SK-N-SH (cell line): ENCODE measurements at places on chromosomes 4 and X.

DNA sequence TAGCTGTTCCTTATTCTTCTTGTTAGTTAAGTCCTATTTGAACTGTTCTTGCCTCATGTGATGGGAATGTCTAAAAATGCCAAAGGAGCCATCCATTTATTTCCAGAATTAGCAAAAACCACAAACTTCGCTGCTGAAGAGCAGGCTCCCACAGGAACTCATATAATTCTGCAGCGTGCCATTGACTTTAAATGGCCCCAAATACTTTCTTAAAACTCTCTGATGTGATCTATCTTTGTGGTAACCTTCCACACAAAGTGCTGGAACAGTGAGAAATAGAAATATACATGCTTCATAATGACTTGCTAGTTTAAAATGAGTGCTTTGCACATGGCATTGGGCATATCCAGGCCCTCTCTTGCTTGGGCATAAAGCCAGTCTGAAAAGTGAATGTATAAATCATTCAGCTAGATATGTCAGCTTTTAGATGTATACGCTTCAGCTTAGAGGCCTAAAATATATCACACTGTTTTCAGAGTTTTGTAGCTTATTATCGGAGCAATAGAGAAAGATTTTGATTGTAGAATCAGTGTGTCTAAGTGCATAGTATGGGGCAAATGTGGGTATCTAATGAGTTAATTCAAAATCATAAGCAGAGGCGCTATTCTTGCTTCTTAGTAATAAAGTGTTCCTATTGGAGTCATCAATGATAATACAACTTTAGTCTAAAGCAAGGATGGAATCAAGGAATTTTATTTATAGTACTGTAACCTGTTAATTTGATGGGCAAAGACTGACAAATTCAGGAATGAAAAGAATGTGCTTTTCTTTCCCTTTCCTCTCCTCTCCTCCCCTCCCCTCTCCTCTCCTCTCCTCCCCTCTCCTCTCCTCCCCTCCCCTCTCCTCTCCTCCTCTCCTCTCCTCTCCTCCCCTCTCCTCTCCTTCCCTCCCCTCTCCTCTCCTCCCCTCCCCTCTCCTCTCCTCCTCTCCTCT lies 392.2 kb upstream of the ZFP42 start:
- DNase-seq = no peak

DNA sequence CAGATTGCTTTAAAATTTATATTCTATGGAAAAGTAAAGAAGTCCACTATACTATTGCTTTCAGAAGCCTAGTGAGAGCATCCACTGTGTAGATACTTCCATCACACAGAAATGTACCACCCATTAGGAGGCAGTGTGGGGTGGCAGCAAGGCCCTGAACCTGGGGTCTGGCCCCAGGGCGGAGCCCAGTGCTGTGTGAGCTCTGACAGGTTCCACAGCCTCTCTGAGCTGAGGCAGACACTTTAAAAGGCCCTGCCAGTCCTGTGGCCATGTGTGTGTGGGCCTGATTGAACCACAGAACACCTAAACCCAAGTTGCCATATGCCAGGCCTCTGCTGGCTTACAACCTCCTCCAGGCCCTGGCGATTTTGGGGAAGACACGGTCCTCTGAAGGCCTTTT lies 49.2 kb downstream of the PHKA2 start:
- DNase-seq = no peak

- no peak for DNase-seq
These were observed 4.4 kb upstream of the AFM start for GRCh38 chr4:73477176-73477575.

GRCh38 chr4:83083925-83084475 lies 30.5 kb downstream of the PLAC8 start:
- DNase-seq = no peak

GRCh38 chr4:43776371-43776770 lies 672.2 kb downstream of the KCTD8 start:
- peak; percentile 1 for DNase-seq

DNA sequence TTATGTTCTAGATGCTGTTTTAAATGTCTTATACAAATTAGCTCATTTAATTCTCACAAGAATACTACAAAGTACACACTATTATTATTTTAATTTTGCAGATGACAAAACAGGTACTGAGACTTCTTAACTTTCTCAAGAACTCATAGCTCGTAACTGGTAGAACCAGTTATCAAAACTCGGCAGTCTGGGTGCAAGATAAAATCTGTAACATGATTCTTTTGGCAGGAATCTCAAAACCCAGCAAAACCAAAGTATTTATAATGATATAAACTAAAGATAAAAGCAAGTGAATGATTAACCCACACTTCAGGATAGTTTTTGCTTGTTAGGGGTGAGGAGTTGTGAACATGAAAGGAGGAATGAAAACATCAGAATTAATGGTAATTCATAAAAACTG lies 27.6 kb downstream of the CLNK start:
- no peak for DNase-seq

GRCh38 chr4:113901994-113902787 lies 77.3 kb downstream of the ARSJ start:
- DNase-seq = no peak

GRCh38 chr4:53537606-53538005 lies 53.7 kb downstream of the LNX1 start:
- no peak for DNase-seq

- DNase-seq = no peak
These were observed 88.8 kb downstream of the FMR1NB start for GRCh38 chrX:148069759-148070503.

DNA sequence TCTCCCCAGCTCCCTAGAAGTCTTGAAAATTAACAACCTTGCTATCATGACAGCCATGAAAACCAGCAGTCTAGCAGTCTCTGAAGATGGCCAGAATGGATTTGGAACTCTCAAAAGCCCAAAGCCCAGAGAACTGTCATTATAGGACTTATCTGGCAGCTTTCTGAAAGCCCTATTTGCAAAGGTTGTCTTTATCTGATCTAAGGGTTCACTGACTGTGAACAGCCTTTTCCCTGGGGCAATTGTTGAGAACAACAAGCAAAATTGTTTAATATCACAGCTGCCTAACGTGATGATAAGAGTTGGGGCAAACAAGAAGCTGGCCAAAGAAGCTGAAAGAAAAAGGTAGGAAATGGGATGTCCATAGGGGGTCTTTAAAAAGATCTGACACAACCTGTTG lies 20.9 kb upstream of the KLHL8 start:
- DNase-seq = no peak

GRCh38 chr4:48692897-48693296 lies 87.2 kb downstream of the FRYL start:
- DNase-seq = no peak

DNA sequence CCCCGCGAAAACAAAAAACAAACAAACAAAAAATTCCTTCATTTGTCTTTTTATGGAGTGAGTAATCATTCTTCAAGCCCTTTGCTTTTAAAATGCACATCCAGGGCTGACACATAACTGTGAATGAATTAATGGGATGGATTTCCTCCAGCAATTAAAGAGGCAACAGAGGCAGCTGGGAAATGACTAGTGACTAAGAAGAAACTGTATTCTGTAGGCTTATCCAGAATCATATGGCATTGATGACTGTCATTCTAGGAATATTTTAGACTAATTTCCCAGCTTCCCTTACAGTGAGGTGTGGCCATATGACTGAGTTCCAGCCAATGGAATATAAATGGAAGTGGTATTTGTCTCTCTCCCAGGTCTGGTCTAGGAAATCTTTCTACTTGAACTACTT lies 46.8 kb upstream of the PDE5A start:
- DNase-seq = no peak

GRCh38 chr4:188976644-188977115 lies 837.4 kb downstream of the TRIML1 start:
- DNase-seq = no peak

DNA sequence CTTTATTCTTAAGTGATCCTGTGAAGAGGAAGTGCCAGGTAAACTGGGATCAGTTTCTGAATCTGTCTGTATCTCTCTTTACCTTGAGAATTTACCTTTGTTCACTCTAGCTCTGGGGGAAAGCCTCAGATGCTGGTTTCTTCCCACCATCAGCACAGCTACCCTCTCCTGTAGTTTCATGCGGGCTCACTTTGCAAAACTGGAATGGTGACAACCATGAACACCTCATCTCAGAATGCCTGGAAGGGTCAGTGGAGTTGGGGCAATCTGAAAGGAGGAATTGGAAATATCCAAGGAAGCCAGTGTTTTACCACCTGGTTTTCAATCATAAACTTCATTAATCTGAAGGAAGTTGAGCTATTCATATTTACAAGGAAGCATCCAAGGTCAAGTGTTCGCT lies 30.8 kb upstream of the DCX start:
- no peak for DNase-seq

GRCh38 chr4:38367642-38368174 lies 296.3 kb upstream of the KLF3 start:
- no peak for DNase-seq

DNA sequence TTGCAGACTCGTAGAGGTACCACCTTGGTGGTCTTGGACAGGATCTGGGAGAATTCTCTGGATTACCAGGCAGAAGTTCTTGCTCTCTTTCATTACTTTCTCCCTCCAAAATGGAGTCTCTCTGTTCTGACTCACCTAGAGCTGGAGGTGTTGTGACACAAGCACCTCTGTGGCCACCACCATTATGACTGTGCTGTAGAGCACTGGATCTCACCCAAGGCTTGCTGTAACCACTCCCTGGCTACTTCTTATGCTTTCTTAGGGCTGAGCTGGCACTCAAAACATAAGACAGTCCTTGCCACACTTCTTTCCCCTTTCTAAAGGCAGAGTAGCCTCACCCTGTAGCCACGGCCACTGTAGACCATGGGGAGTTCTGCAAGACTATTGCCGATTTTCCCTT lies 296.6 kb upstream of the DIPK2B start:
- no peak for DNase-seq

DNA sequence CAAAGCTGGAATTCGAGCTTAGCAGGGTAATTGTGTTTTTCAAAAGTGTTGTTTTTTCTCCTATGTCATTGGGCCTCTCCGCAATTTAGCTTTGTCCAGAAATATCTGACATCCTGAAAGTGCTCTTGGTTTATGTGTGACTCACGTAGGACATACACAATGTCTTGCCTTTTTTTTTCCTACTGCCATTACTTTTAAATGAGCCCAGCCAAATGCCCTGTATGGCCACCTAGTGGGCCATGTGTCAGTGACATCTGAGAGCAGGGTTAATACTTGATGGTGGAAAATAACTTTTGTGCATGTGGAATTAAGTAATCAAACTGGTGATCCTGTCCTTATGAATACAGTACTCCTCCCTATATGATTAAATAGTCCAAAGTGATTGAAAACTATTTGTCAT lies 1411.1 kb upstream of the TENM3 start:
- no peak for DNase-seq

DNA sequence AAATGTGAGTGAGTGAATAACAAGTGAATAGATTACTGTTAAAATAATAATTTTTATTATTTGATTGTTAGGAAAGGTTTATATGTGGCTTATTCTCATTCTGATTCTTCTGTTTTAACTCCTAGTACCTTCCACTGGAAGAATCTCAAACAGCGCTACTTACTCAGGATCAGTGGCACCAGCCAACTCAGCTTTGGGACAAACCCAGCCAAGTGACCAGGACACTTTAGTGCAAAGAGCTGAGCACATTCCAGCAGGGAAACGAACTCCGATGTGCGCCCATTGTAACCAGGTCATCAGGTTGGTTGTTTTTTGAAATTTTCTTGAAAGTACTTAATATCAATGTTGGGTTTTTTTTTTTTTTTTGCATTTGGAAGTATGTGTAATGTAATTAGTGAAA lies 117.6 kb upstream of the BMPR1B start:
- no peak for DNase-seq

GRCh38 chr4:119774840-119775239 lies 146.2 kb upstream of the PDE5A start:
- DNase-seq = no peak

- no peak for DNase-seq
These were observed 310.4 kb downstream of the ARAP2 start for GRCh38 chr4:35933901-35934300.

DNA sequence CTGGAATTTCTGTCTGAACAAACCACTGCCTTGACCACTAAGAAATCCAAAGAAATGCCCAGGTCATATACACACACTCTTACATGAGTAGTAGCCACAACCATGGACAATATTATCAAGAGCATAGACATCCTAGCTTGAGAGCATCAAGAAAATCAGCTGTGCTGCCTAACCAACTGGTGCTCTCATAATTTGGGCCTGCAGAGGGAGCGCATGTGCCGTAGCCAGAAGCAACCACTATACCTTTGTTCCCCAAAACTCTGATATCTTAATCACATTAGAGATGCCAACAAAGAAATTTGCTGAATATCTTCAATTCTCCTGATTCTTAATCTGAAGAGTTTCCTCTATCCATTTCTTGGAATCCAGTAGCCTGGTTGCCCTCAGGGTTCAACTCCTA lies 163.6 kb downstream of the ZNF674 start:
- DNase-seq = no peak

DNA sequence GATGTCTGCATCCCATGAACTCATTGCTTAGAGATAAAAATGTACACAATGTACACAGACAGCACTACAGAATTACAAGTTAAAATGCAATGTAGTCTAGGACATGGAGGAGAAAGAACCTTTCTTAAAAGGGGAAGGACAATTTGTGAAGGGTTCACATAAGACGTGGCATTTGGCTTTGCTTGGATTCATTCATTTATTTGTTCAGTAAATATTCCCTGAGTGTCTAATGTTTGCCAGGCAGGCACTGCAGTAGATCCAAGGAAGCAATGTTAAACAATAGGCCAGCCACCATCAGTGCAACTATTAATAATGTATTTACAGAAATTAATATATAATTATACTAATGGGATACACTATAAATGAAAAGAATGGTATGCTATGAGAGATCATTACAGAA lies 94.4 kb downstream of the GRIA2 start:
- no peak for DNase-seq

GRCh38 chr4:23412701-23413100 lies 477.1 kb downstream of the PPARGC1A start:
- DNase-seq = no peak

- DNase-seq = no peak
These were observed 35.1 kb downstream of the TMLHE start for GRCh38 chrX:155577682-155578081.

GRCh38 chr4:1562371-1562770 lies 121.7 kb downstream of the FAM53A start:
- no peak for DNase-seq

DNA sequence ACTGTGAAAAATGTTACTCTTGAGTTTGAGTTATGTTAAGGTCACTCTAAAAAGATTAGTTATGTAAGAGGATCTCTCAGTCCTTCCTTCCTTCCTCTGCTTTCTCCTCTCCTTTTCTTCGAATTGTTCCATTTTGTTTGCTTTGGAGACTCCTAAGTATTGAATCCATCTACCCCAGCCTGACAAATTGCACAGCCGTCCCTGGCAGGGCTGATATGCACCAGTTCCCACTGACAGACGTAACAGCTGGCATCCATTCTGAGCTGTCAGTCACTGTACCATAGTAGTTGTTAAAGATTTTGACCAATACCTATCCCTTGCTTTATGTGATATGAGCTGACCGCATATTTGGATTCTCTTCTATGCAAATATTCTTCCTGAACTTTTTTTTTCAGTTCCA lies 210.7 kb upstream of the IGFBP7 start:
- DNase-seq = no peak

DNA sequence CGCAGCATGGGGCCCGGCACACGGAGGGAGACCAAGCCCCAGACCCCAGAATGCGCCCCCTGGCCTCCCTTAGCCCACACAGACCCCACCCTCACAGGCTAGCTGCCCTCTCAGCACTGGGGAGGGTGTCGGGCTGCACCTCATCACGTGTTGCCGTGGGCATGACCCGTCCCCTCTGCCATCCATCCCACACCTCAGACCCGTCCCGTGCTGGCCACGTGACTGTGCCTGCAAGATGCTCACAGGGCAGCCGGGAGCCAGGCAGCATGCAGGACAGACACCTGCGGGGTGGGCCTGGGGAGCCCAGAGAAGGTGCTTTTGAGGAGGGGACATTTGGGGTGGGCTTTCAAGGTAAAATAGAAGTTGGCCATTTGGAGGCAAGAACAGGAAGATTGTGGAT lies 4.8 kb downstream of the MSANTD1 start:
- DNase-seq = no peak
